Karpas-422 (cell line): ENCODE measurements at places on chromosomes 6 and 20. TPM values are rescaled to one million over a fixed set of nuclear protein-coding genes. Genes with fewer than 3 reads are reported as not detected.

Gene SLC22A2
- not detected in 2 replicates for total RNA-seq

Gene RFX6
- total RNA-seq, result not detected in 2 replicates

Gene TPD52L1
- total RNA-seq, result not detected in 2 replicates

Gene RAD21L1
- not detected in 2 replicates for total RNA-seq

Gene CLVS2
- not detected in 2 replicates for total RNA-seq

Gene B3GALT4
- 3.4 and 16.2 TPM in 2 replicates for total RNA-seq

Gene NFATC2
- 22.5 and 32.3 TPM in 2 replicates for total RNA-seq

Gene CST7
- not detected in 2 replicates for total RNA-seq

Gene MYCT1
- not detected in 2 replicates for total RNA-seq

Gene TUBB2A
- total RNA-seq, result 0.51 TPM in 1 of 2 replicates, not detected in the other

Gene GPR6
- not detected in 2 replicates for total RNA-seq

Gene CTAGE9
- total RNA-seq, result not detected in 2 replicates

Gene SPAG4
- 6.4 and 11.1 TPM in 2 replicates for total RNA-seq

Gene HLA-A
- total RNA-seq, result 739 and 1,496 TPM in 2 replicates

Gene GINS1
- 10.2 and 14.4 TPM in 2 replicates for total RNA-seq

Gene OSBPL2
- total RNA-seq, result 19.1 and 22.6 TPM in 2 replicates

Gene TGM2
- 0.11 and 0.15 TPM in 2 replicates for total RNA-seq

Gene PPP1R3G
- total RNA-seq, result not detected in 2 replicates

Gene TNFAIP3
- total RNA-seq, result 0.72 and 0.75 TPM in 2 replicates

Gene TGM3
- total RNA-seq, result not detected in 2 replicates

Gene SMIM28
- total RNA-seq, result not detected in 2 replicates

Gene DOK5
- not detected in 2 replicates for total RNA-seq

Gene TSHZ2
- total RNA-seq, result 0.11 TPM in 1 of 2 replicates, not detected in the other

Gene PBOV1
- not detected in 2 replicates for total RNA-seq

Gene TRDN
- total RNA-seq, result not detected in 2 replicates
